Stimulated activated CD8-positive, alpha-beta memory T cell treated with anti-CD3 and anti-CD28 coated beads, Interleukin-7, amount 100 ng/mL, for 24 hours (primary cell): ENCODE measurements at places on chromosomes 1 and 21.

DNA sequence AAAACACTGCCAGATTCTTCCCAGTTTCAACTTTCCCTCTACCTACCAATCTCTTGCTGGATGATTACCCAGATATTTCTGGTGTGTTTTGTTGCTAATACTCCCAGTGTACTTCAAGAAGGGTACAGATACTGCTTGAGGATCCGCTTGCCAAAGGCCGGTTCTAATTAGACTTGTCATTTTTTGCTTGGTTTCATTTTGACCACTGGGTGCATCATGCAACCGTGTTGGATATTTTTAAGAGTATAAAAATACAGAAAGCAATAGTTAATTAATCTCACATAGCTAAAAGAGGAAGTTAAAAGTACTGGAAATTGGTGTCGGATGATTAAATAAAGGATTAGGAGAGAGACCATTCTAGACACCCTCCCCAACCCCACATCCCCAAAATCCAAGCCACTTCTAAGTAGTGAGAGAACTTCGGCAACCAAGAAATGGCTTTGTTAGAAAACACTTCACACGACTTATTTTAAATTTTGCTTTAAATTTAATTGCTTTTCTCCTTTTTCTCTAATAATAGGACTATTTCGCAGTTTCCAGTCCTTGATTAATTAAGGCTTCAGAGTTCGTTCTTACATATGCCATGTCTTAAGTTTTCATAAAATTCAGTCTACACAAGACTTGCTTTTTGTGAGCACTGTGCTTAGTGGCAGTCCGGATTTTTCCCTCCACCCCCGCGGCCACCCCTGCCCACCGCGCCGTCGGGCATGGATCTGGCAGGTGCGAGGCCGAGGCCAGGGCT lies 2.5 kb upstream of the CDKN2C start:
- no peak for DNase-seq

DNA sequence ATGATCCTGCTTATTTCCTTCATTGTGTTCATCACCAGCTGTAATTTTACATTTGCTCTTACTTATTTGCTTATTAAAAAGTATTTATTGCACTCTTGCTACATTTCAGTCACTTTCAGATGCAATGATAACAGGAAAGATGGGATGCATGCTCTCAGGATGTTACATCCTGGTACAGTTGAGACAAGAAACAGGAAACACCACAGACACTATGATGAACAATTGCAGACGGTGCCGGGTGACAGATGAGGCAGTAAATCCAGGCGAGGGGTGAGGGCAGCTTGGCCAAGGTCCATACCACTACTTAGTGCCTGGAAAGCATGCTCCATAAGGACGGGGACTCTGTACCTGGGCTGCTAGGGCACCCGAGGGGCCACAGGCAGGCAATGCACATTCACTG lies 156.6 kb upstream of the RAB4A start:
- DNase-seq, result no peak

DNA sequence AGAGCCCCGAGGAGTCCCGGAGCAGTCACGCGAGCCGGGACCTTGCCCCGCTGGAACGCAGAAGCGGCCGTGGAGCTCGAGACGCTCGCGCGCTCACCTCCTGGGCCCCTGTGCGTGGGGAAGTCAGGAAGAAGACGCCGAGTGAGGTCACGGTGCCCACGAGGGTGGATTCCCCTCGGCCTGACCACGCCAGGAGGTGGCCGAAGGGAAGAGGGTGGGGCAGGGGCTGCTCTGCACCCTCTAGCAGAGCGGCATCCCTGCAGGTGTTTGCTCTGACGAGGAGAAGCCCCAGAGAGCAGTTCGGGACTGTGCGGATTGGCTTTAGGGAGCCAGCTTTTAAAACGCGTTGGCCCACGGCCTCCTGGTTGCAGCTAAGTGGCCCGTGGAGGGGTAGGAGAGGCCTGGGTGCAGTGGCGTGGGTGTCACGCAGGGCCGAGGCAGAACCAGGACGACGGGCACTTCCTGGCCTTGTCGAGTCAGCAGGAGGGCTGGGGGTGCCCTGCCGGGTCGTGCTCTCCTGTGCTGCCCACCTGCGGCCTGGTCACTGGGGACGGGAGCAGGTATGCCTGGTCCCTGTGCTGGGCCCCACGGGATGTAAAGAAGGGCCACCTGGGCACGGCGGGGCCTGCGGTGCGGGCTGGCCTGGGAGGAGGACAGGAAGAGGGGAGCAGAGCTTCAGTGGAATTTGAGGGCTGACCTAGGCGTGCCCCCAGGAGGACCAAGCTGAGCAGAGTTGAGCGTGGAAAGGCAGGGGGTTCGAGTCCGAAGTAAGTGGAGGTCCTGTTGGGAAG lies 1.0 kb downstream of the PDXK start:
- DNase-seq, result no peak

- no peak for DNase-seq
Observed at GRCh38 chr1:171081763-171082201, 8.9 kb upstream of the FMO3 start.

GRCh38 chr1:236947794-236948193 lies 56.4 kb downstream of the MT1HL1 start:
- DNase-seq, result no peak

GRCh38 chr1:50977575-50978143 lies 7.6 kb downstream of the CDKN2C start:
- no peak for DNase-seq

- DNase-seq, result no peak
Observed at GRCh38 chr21:36200081-36200561, 43.5 kb downstream of the DOP1B start.

DNA sequence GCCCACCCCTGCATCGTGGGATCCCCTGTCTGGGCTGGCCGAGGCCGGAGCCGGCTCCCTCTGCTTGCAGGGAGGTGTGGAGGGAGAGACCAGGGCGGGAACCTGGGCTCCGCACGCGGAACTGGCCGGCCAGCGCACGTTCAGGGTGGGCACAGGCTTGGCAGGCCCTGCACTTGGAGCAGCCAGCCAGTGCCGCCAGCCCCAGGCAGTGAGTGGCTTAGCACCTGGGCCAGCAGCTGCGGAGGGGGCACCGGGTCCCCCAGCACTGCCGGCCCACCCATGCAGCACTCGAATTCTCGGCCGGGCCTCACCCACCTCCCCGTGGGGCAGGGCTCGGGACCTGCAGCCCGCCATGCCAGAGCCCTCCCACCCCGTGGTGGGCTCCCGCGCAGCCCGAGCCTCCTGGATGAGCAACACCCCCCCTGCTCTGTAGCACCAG lies 422.6 kb downstream of the AMY1C start:
- DNase-seq, result no peak
